ENCODE measurements at places on chromosomes 2 and 18.

GRCh38 chr2:70907130-70908057 lies 28.3 kb upstream of the ATP6V1B1 start:
- no peak for DNase-seq

DNA sequence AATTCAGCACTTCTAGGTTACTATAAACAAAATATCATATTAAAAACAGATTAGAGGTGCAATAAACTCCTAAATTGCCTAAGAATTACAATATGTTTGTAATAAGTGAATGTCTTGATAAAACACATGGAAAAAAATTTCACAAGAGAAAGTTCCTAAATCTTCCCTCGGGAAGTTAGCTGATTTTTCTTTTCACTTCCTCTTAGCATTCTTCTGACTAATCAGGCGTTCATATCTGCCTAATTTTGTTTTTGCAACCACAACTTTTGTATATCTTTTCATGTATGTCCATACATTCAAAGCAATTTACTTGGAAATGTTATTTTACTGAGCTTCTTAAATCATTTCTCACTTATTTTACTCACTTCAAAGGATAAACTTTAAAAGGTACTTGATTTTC lies 88.5 kb downstream of the RTTN start:
- DNase-seq = no peak

DNA sequence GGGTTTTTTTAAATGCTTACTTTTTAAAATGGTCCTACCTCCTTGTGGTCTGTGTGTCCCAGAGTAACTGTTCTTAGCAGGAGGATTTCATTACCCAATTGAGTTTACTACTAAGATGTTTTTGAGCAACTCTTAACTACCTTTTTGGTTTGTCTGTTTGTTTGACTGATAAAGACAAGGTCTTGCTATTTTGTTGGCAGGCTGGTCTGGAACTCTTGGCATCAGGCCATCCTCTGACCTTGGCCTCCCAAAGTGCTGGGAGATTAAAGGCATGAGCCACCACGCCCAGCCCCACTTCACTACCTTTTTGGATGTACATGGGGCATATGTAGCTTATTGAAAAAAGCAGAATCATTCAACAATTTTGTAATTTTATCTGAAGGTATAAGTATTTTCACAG lies 14.9 kb downstream of the MRPS9 start:
- no peak for DNase-seq

DNA sequence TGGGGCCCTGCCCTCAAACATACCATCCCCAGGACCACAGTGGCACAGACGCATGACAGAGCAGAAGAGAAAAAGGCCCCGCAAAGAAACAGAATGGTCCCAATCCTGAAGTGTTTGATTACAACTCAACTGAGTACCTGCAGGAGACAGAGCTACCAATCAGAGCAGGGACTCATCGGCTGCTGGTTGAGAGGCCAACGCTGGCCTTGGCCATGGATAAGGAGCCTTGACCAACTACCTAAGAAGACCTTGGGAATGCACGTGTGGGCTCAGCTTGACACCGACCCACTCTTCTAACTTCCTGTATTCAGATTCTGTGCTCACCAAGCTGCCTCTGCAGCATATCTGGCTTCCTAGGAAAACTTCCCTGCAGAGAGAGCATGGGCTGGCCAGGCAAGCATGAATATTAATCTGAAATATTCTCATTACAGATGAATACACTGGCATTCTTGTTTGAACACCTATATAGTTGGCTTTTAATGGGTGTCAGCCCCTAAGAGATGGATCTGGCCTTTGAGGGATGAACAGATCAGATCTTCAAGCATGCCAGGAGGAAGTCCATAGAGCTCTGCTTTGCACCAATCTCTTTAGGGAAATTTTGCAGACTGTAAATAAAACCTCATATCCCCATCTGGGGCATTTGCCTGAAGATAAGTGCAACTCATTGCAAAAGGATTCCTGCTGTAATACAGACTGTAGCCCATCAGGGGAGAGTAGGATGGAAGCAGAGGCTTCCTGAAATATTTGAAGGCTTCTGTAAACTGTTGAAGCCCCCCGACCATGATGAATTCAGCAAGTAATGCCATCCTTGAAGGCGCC lies 135.4 kb downstream of the BCL2 start:
- DNase-seq = no peak

DNA sequence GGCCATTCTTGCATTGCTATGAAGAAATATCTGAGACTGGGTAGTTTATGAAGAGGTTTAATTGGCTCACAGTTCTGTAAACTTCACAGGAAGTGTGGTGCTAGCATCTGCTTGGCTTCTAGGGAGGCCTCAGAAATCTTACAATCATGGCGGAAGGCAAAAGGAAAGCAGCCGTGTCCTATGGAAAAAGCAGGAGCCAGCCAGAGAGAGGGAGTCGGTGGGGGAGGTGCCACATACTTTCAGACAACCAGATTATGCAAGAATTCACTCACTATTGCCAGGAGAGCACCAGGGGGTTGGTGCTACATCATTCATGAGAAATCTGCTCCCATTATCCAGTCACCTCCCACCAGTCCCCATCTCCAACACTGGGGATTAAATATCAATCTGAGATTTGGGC lies 64.1 kb downstream of the CPS1 start:
- no peak for DNase-seq

DNA sequence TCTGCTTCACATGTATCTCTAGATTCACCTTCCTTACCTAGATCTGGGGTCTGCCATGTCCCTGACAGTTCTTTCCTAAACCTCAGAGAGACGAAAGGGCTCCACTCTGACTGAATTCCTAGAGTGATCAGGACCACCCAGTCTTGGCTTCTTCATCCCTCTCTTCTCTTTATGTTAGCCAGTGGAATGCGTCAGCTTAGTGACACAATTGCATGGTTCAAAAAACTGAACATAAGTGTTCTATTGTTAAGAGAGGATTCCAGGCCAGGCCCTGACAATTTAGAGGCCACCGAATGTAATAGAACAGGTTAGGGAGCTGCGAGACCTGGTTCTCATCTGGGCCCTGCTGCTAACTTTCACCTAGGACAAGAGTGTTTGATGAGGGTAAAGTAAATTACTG lies 10.0 kb downstream of the PRELID3A start:
- DNase-seq = no peak

- DNase-seq = no peak
Measured at GRCh38 chr2:23606968-23607367, 222.0 kb downstream of the KLHL29 start.

DNA sequence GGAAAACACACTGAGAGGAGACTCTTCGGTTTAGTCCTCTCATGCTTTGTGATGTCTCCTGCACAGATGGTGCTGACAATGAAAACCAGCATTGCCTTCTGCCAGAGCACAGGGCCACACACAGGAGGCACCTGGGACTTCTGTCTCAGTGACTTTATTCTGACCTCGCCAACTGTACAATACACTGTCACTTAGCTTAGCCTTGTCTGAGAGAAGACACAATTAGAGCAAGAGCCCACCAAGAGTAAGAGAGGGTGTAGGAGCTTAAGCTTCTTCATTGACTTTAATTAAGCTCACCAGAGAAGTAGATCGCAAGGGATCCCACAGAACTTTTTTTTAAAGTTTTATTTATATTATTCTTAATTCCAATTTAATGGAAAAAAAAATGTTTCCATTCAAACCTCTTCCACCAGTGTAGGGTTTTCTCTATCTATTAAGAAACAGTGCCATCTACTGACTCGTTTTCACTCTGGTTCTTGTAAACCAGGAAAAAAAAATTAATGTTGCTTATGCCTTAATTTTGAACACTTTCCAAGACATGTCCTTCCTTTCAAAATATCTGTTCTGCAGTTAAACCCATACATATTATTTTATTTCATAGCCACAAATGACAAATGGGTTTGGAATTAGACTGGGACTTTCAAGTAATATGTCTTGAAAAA lies 42.4 kb upstream of the DDX18 start:
- DNase-seq = no peak

DNA sequence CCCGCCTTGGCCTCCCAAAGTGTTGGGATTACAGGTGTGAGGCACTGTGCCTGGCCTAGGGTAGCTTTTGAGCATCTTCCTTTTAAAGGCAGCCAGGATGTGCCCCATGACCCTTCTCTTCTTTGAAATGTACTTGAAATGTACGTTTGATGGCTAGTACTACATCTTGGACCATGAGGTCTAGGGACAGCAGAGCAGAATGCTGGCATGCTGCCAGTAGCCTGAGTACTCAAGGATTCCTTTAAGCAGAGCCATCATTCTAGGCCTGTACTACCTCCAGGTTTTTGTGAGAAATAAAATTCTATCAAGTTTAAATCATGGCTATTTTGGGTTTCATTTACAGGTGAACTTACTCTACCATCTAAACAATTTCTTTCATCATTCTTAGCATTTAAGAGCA lies 2.9 kb upstream of the EML6 start:
- no peak for DNase-seq

DNA sequence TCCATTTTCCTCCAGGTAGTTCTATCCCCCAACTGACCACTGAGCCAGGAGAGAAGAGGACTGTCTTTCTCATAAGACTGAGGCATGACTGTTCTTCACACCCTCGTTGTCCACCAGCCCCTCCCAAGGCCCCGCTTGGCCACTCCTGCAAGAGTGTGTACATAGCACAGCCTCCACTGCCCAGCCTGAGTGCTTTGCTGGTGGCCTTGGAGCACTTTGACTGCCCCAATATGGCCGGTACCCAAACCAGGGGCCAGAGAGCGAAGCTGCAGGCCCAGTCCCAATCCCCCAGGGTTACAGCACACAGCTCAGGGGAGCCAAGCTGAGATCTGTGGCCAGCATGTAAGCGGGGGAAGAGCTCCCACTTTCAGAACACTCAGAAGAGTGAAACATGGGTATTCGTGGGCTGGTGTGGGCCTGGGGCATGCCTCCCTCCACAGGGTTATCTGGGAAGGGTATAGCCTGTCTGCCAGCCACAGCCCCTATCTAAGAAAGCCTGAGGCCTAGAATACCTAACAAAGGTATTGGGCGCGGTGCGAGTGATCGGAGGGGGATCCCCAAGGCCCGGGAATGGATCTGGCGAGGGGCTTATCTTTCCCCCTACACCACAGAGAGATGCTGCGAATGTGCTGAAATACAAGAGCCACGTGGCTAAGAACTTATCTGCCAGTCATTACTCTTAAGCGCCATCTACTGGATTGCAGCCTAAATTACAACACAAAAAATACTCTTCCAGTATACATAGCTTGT lies 163.8 kb downstream of the WDPCP start:
- no peak for DNase-seq

- DNase-seq = peak; percentile 15
Measured at GRCh38 chr2:230796280-230796862, 68.4 kb upstream of the ITM2C start.

DNA sequence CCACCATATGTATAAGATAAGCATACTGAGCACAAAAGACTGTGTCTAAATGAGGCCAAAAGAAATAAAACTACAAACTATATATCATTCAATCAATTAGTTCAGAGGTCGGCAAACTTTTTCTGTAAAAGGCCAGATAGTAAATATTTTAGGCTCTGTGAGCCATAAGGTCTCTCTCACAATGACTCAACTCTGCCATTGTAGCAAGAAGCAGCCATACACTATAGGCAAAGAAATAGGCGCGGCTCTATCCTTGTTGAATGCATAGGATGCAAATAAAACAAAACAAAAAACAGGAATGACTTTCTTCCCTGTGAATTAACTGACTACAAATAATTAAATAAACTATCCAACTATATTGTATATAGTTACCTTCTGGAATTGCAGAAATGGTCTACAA lies 8.6 kb upstream of the CCDC88A start:
- DNase-seq = no peak

GRCh38 chr2:70596293-70596692 lies 42.7 kb upstream of the TGFA start:
- DNase-seq = no peak

DNA sequence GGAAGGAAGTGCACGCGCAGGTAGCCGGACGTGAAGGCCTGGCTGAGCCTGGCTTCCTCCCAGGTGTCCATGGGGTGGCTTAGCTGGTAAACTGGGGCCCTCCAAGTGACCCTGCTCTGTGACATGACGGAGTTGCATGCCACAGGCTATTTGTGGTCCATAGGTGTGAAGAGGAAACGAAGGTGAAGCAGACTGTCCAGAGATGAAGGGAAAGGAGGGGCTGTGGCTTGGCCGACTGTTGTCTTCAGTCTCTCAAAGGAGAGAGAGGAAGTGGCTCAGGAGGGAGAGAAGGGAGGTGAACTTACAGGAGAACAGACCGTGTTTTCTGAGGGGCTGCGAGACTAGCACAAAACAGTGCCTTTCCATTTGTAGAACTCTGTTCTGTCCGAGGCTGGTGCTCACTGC lies 19.3 kb downstream of the INPP5D start:
- DNase-seq = no peak

DNA sequence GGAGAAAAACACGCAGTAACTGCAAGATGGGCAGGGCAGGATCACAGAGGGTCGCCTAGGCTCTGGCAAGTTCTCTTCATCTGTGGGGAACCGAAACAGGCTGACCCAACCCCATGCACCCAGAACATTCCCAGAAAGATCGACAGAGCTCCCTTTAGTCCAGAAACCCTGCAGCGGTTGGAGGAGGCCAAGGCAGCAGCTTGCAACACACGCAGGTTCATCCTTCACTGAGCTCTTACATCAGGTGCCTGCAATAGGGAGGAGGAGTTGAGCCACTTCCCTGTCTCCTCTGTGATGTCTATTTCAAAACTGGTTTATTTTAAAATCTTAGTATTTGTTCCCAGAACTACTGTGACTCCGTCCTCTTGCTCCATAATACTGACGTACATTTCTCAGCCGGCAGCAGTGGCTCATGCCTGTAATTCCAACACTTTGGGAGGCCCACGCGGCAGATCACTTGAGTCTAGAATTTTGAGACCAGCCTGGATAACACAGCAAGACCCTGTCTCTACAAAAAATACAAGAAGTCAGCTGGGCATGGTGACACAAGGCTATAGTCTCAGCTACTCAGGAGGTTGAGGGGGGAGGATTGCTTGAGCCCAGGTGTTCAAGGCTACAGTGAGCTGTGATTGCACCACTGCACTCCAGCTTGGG lies 11.5 kb upstream of the SLC11A1 start:
- DNase-seq = no peak
